ENCODE measurements at places on chromosomes 5 and 9. TPM values are rescaled to one million over a fixed set of nuclear protein-coding genes. Genes with fewer than 3 reads are reported as not detected.

DNA sequence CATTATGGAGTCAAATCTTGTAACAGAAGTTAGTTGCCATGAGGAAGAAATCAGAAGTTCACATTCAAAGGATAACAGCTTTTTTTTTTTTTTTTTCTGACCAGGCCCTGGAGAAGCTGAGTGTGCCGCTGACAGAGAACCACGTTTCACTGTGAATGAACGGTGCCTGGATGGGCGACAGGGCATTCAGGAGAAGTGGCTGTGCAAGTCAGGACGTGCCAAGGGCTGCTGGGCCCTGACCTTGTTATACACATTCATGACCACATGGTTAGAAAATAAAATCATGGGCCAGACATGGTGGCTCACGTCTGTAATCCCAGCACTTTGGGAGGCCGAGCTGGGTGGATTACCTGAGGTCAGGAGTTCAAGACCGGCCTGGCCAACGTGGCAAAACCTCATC is 91.6 kb downstream of the ANKH start:
- no peak for DNase-seq

DNA sequence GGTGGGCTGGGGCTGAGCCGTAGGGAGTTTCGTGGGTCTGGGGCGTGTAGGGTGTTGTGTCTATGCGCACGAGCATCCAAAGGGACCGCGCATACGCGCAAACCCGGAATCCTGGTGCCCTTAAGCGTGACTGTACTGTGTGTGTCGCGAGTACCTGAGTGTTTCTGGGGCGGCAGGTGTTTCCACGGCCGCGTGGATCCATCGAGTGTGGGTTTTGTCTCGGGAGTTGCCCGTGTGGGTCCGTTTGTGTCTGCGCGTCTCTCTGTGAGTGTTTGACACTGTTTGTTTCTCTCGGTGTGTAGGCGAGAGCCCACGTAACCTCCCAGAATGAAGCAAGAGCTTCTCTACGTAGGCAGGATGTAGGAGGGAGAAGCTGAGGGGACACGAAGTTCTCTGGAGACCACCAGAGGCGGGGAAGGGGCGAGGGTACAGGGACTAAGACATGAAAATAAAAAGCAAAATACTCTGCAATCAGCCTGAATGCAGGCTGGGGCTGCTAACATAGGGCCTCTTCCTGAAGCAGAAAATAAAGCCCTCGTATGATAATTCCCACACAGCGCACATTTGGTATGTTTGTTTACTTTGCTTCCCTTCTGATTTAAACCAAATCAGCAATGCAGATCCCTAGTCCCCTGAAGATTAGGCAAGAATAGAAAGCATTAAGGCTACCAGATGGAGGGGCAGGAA is 588 bp upstream of the BRINP1 start:
- no peak for DNase-seq

DNA sequence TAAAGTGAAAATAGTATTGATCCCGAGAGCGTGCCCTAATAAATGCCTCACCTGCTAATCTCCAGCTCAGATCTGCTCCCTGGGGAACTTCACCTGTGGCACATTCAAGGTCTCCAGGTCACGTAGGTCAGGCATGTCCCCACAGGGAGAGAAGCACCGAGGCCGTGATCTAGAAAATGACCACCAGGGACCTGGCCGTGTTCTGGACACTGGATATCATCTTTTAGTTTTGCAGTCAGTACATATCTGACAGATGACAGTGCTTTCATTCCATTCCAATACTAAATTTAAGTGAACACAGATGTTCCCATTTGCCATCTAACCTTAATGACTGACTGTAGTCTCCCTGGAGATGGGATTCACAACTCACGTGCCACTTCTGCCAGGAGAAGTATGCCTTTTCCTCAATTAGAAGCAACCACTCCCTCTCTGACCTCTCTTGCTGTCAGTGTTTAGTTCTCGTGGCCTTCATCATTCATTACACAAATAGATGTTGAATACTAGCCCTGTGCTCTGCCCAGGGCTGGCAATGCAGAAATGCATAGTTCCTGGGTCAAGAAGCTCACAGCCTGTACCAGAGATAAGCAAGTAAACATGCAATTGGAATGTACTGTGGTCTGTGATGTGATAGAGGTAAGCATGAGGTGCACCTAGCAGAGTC is 276.5 kb downstream of the NTRK2 start:
- DNase-seq, result no peak

- DNase-seq, result no peak
Measured at GRCh38 chr9:12737871-12738270, 36.9 kb upstream of the LURAP1L start.

DNA sequence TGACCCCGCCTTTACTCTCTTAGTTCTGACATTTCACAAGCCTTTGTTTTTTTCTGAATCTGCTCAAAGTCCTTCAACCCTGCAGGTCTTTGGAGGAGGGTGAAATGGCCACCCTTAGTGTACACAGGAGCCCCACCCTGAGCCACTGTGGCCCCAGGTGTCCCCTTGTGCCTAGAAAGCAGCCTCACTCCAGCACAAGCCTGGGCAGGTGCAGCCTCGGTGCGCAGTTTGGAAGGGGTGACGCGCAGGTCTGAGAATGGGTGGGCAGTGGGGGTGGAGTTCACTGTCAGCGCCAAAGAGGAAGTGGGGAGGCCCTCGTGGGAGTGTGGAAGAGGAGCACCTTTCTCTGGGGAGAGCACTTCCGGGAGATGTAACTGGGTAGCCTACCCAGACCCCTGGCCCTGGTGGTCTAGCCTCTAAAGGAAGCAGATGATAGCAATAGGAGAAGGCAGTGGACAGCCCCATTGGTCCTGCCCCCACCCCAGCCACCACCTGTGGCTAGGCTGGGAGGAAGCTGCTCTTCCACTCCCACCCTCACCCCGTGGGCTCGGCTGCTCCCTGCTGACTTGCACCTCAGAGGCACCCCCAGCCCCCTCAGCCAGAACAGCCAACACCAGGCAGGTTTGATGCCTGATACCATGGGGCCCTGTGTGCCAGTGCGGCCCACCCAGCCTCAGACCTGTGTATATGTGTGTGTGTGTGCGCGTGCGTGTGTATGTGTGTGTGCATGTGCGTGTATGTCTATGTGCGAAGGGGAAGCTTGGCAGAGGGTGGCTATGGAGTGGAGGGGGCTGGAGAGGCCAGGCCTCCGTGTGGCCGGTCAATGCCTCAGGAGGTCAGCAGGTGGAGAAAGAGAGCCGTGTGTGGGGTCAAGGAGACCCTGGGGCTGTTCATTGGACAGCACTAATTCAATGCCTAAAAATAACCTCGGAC is 16.8 kb upstream of the DAB2IP start:
- DNase-seq, result no peak

DNA sequence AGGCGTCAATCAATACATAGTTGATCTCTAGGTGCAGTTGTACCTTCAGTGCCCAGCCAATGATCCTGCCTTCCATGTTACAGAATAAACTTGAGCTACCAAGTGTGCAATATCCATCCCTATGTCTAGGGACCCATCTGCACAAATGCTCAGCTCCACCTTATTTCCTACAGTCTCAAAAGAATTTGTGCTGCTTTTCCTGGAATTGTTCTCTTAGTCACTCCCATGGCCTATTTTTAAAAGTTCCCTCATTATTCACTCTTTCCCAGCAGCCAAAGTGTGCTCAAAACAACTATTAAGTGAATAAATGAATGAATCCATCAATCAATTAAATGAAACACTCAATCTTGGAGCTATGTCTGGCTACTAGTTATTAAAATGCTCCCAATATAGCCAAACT is 14.7 kb downstream of the LIX1 start:
- DNase-seq, result no peak

DNA sequence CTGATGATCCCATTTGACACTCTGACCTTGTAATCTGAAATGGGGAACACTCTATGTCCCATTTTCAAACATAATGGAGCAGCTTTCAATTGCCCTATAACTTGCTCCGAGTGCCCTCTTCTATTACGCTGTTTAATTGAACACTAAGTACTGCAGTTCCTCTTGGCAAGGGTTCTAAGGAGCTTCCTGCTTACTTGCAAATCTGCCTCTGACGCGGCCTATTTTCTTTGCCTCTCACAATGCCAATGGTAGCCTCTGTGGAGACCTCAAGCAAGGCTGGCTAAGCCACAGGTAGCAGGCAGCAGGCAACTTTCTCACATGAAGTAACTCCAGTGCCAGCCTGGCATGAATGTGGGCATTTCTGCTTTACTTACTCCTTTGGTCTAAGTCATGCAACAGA is 443.4 kb upstream of the TRPC7 start:
- DNase-seq, result no peak

DNA sequence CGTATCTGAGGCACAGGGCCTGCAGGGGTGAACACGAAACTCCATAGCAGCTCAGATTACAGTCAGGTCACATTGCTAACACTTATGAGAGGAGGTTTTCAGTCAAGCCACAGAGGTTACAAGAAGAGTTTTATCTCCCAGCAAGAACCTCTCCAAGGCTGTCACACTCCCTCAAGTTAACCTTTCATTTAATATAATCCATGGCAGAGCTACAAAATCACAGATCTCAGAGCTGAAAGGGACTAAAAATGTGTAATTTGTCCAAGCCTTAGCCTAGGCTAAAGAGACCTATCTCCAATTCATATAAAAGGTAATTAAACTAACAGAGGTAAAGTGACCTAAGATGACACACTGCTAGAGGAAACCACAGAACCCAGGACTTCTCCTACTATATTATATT is 57.2 kb downstream of the MLANA start:
- no peak for DNase-seq

DNA sequence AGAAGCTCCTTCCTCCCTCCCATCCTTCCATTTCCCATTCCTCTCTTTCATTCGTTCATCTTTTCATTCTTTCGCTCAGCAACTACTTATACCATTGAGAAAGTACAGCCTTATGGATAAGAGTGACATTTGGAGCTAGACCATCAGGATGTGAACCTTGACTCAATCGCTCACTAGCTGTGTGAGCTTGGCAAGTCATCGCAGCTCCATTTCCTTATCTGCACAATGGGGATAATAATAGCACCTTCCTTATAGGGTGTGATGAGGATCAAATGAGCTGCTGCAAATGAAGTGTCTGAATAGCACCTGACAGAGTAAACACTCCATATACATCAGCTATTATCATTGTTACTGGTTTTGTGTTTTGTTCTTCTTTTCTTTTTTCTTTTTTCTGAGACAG is 28.1 kb upstream of the SYNPO start:
- DNase-seq, result no peak

- DNase-seq, result no peak
Measured at GRCh38 chr5:173709145-173709544, 92.7 kb upstream of the BOD1 start.

DNA sequence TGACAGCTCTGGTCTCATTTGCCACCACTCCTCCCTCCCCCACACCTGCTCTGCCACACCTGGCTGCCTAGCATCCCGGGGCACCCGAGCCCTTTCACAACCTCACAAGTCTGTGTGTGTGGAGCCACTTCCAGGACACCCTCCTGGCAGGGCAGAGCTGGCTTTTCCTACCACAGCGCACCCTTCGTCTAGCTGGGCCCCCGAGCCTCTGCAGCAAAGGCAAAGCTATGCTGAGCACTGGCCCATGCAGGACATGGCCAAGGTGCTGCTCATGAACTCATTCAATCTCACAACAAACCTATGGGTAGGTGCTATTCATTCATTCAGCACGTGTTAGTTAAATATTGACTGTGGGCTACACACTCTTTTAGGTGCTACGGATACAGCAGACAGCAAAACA is 43.4 kb downstream of the DUSP1 start:
- no peak for DNase-seq

GRCh38 chr5:40378396-40379177 is 301.1 kb upstream of the PTGER4 start:
- no peak for DNase-seq

GRCh38 chr5:118257066-118257465 is 731.3 kb downstream of the DTWD2 start:
- DNase-seq, result no peak

GRCh38 chr5:65928322-65928752 is 2.0 kb downstream of the ERBIN start:
- no peak for DNase-seq

- no peak for DNase-seq
Measured at GRCh38 chr9:89701221-89701798, 96.5 kb downstream of the GADD45G start.

- DNase-seq, result no peak
Measured at GRCh38 chr5:59716966-59717500, 176.5 kb downstream of the PDE4D start.

The GHR gene
- 30.2 TPM for total RNA-seq

The TNPO1 gene
- total RNA-seq, result 69.0 TPM

The IQGAP2 gene
- total RNA-seq, result 49.2 TPM

The CARD9 gene
- 3.1 TPM for total RNA-seq

The CER1 gene
- total RNA-seq, result 1.5 TPM
